ENCODE measurements at places on chromosomes 13 and 19.
A peak's percentile ranks its signal among the peaks of the same experiment; 100 is the strongest.

DNA sequence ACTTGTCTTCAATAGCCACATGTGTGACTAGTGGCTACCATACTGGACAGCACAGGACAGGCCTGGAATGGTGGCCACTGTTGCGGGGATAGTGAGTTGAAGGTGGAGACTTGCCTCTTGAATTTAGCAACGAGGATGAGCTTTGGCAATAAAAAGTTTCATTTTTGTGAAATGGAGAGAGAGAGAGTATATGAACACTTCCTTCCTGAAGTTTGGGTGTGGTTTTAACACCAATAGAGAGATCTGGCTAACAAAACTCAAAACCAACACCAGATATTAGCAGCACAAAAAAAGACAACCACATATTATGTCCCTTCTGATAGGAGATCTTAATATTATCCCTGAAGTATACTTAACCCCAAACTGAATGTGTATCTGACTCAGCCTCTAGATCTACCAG lies 6.3 kb upstream of the LRFN3 start:
- DNase-seq, result no peak

- DNase-seq, result no peak
These were observed 24.3 kb upstream of the SHFL start for GRCh38 chr19:10061717-10062310.

GRCh38 chr13:99383511-99383921 lies 76.3 kb upstream of the GPR183 start:
- DNase-seq, result no peak

GRCh38 chr13:35984776-35985453 lies 146.3 kb downstream of the DCLK1 start:
- no peak for DNase-seq

- DNase-seq, result no peak
These were observed 753.6 kb downstream of the LIG4 start for GRCh38 chr13:107461751-107462150.

- no peak for DNase-seq
These were observed 28.5 kb upstream of the ATP11A start for GRCh38 chr13:112661291-112661690.

- DNase-seq, result no peak
These were observed 655 bp downstream of the DENND1C start for GRCh38 chr19:6480848-6481415.

- no peak for DNase-seq
These were observed 7.1 kb upstream of the PDE4C start for GRCh38 chr19:18233224-18233825.

DNA sequence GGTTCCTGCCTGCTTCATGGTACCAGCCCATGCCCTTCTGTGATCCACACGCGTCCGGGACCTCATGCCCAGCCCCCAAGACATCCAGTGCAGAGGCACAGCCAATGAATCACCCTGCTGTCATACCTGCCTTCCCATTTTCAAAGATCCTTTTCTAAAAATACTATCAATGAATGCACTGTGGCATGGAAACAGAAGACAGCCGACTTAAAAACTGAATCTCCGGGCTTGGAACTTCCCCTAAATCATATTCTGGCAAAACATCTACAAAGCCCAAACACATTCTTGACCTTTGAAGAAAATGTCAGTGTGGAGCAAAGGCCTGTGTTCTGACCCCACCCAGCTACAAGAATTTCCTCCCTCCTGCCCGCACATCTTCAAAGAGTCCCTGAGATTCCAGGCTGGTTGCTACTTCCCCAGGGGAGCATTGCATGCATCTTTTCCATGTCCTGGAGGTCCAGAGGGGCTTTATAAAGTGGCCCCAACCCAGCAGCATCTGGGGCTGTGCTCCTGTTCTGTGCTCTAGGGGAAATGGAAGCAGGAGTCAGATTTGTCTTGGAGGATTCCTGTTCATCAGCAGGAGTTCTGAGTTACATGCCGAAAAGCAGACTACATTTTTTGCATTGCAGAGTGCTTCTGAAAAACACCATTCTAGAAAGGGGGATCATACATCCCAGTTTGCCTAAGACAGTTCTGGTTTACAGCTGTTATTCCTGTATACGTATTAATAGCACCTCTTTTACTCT lies 135.2 kb downstream of the USP12 start:
- DNase-seq, result no peak

DNA sequence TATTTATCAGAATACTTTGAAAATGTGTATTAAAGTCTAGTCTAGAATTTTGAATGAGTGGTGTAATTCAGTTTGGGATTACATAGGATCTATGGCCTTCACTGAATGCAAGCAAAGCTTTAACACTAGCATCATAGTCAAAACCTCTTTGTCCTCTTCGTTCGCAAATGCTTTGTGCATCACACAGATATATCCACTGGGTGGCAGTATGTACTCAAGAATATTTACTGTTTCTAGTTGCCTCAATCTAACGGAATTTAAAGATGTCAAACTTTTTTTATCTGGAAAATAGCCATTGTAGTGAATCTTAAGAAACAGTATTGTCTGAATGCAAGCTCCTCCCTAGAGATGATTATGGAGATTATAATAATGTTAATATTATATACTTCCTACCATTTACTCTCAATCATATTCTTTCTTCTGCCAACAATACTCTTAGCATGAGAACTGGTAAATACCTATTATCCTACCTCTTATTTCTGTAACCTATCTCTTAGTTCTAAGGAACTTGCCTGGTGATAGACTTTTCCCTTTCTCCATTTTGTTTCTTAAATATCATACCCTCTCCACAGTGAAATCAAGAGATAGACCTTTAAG lies 25.8 kb downstream of the LACC1 start:
- peak; percentile 47 for DNase-seq

GRCh38 chr19:15122331-15123030 lies 15.3 kb downstream of the SYDE1 start:
- DNase-seq, result no peak

GRCh38 chr19:42360787-42361544 lies 29.1 kb downstream of the CNFN start:
- DNase-seq, result peak; percentile 2

- no peak for DNase-seq
These were observed 142.0 kb downstream of the ZNF737 start for GRCh38 chr19:20423381-20424197.

DNA sequence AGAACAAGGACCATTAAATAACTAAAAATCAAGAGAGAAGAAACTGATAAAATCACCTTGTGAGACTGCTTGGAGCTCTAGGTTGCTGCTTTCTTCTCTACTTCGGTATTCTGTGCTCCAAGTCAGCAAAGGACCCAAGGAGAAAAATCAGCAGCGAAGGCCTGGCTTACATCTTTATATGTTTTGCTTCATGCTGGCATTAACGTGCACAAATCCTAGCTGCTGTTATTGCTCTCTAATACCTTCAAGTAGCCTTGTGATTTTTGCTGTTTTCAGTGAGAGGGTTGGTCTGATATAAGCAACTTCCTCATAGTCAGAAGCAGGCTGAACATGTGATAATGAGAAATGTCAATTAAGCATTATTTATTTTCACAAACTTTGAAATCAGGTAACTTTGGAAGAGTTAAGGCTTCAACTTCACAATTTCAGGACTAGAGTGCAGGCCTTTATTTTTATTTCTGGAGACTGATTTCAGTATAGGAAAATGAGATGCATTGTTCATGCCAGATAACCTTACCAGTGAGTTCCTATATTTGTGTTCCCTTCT lies 365.1 kb downstream of the SLC7A1 start:
- no peak for DNase-seq

DNA sequence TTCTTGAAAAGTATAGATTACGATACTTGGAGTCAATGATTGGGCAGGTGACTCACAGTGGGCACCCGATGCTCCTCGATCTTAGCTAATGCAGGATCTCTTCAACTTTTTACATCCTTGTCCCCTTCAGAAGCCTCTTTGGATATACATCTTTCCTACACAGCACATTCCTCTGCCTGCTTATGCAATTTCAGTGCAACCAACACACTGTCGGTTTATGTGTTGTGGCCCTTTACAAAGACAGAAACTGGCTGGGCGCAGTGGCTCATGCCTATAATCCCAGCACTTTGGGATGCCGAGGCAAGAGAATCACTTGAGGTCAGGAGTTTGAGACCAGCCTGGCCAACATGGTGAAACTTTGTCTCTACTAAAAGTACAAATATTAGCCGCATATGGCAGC lies 2.6 kb downstream of the GPR42 start:
- no peak for DNase-seq

- no peak for DNase-seq
These were observed at the start of gene FCHO1 for GRCh38 chr19:17751103-17751911. Gene FCHO1 (plus strand): TSS chr19:17751477. CDS start chr19:17755165, 3,688 bp downstream.
